Mucosa of descending colon (tissue), 3 donors: ENCODE measurements at places on chromosomes 12 and 14. TPM values are rescaled to one million over a fixed set of nuclear protein-coding genes. Genes with fewer than 3 reads are reported as not detected.

DNA sequence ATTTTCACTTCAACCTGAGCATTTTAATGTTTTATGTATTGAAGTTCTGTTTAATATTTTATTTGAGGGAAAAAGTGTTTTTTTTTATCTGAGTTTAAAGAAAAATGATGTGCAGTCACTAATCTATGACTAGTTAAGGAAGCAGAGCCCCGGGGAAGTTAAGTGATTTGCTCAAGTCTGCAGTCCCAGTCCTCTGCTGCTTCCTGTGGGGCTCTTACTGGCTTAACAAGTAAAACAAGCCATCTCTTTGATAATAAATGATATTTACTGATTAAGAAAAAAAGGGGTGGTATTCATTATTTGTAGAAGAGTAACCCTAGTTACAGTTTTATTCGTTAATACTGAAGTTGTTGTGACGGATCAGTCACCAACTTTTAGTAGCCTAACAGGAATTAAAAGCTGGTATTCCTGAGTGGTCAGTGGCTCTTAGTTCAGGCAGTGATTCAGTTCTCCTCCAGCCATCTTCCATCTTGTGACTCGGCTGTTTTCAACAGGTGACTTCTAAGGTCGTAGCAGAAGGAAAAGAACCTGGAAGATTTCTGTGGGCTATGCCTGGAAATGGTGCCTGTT is 21.7 kb downstream of the BICDL1 start:
- DNase-seq: no peak

Gene METTL3
- total RNA-seq: 43.6 TPM

- DNase-seq: no peak
Measured at GRCh38 chr14:96956464-96957239, 159.5 kb downstream of the VRK1 start.

DNA sequence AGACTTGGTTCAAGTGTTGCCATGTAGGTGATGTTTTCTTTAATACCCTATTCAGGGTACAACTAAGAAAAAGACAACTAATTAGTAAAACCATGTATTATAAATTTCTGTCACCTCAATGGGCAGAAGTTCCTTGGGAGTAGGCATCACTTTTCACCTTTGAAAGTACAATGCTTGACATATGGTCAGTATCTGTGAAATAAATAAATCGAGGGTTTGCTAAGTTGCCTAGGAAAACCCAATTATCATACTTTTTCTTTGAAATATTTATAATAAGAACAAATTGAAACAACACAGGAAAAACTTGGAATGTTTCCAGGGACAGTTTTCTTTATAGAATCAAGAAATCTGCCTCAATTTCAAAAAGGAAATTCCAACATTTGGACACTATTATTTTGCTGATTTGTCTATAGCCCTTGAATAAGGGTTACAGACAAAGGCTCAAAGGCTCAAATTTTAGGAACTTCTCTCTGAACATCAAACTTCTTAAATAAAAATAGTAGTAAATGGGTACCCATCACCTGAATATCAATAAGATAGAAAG is 13.7 kb downstream of the FGD6 start:
- DNase-seq: no peak
